ENCODE measurements at places on chromosomes 12 and 14. TPM values are rescaled to one million over a fixed set of nuclear protein-coding genes. Genes with fewer than 3 reads are reported as not detected.
A peak's percentile ranks its signal among the peaks of the same experiment; 100 is the strongest.

DNA sequence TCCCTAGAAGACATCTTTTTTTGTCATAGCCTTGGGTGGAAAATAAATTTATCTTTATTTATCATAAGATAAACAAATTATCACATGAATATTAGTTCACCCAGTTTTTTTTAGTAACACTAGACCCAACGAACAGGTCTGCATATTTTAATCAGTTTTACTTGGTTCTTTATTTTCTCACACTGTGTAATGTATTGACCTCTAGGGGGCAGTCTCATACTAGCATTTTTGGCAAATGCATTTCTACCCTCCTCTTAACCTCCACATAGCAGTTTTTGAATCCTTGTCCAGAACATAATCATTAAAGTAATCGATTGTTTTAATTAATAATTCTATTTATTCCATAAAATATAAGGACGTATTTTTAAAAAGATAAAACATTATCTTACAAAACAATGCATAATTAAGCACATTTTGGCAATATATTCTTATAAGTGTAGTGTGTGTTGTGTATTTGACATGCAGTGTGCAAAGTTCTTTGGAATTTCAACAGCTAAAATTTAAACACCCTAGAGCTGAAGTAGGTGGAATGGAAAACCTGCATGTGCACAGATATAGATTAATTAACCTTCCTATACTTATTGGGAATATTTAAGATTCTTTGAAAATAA is 31.6 kb upstream of the PTPRQ start:
- no peaks in the 10 kb centered on the region for H3K27me3 ChIP-seq
- no peaks in the 10 kb centered on the region for H3K4me1 ChIP-seq
- H3K36me3 ChIP-seq: no peaks in the 10 kb centered on the region
- H3K4me3 ChIP-seq: no peak overlapping the region
- peak; percentile 34 for DNase-seq

GRCh38 chr12:59403259-59403932 is 192.4 kb upstream of the SLC16A7 start:
- peak; percentile 31 for DNase-seq
- no peak overlapping the region for H3K4me3 ChIP-seq
- no peak overlapping the region for H3K27ac ChIP-seq
- H3K36me3 ChIP-seq: no peaks in the 10 kb centered on the region

DNA sequence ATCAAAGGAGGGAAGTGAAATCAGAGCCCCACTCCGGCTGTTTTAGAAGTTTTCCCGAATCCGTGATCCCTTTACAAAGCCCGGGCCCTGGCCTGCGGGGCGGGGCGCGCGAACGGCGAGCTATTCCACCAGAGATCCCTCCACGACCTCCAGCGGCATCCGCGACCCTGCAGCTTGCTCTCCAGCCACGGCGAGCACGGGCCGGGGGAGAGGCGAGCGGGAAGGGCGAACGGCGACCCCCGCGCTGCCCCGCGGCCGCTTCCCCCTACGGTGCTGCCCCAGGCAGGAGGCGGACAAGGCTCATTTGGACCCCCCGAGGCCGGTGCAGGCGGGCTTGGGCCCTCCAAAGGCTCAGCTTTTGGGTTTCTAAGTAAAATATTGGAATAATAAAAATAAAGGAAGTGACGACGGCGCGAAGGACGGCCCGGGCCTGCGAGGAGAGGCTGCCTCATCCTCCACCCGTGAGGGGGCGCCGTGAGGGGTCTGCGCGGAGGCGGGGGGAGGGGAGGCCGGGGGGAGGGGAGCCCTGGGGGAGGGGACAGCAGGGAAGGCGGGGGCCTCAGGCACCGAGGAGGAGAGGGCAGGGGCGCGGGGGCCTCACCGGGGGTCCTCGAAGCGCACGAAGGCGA is 613 bp downstream of the SRSF9 start:
- no peaks in the 10 kb centered on the region for H3K27me3 ChIP-seq
- H3K4me3 ChIP-seq: peak overlapping the region; percentile 81
- peak overlapping the region; percentile 83 for H3K27ac ChIP-seq
- H3K4me1 ChIP-seq: peaks cover 9% of the 10 kb centered on the region
- no peak for DNase-seq
- H3K36me3 ChIP-seq: peaks cover 20% of the 10 kb centered on the region

GRCh38 chr12:132061197-132061596 is 82.9 kb downstream of the DDX51 start:
- DNase-seq: no peak
- H3K27me3 ChIP-seq: no peaks in the 10 kb centered on the region
- peaks cover 36% of the 10 kb centered on the region for H3K36me3 ChIP-seq

NGB gene
- total RNA-seq: not detected

RERG gene
- total RNA-seq: not detected

ANO6 gene
- 111 TPM for total RNA-seq

GRCh38 chr12:59742841-59743240 is 147.0 kb downstream of the SLC16A7 start:
- no peak overlapping the region for H3K27ac ChIP-seq
- H3K36me3 ChIP-seq: no peaks in the 10 kb centered on the region
- no peaks in the 10 kb centered on the region for H3K27me3 ChIP-seq
- no peaks in the 10 kb centered on the region for H3K4me1 ChIP-seq
- peak; percentile 66 for DNase-seq

GRCh38 chr12:65649126-65649525 is 175.2 kb upstream of the HMGA2 start:
- DNase-seq: peak; percentile 100
- H3K27me3 ChIP-seq: no peaks in the 10 kb centered on the region
- H3K4me3 ChIP-seq: no peak overlapping the region
- H3K4me1 ChIP-seq: peaks cover 21% of the 10 kb centered on the region

GRCh38 chr14:34470319-34470718 is 8.3 kb upstream of the SPTSSA start:
- no peak overlapping the region for H3K27ac ChIP-seq
- H3K4me1 ChIP-seq: no peaks in the 10 kb centered on the region
- H3K4me3 ChIP-seq: no peak overlapping the region
- no peak for DNase-seq
- H3K36me3 ChIP-seq: no peaks in the 10 kb centered on the region

DNA sequence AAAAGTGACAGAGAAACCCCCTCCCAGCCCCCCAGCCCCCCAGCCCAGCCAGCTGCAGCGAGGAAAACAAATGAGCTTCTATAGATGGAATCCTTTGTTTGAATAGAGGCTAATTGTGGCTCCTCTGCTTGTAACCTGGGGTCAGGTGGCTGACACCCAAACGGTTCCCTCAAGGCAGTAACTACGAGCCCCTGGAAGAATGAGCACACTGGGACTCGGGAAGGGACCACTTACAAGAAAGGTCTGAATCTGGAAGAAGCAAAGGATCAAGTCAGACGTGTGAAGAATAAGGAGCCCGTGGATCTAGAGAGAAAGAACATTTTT is 108.7 kb upstream of the FUT8 start:
- H3K4me1 ChIP-seq: peaks cover 11% of the 10 kb centered on the region
- DNase-seq: peak; percentile 12
- H3K4me3 ChIP-seq: no peak overlapping the region

KCNC2 gene
- not detected for total RNA-seq

- H3K36me3 ChIP-seq: no peaks in the 10 kb centered on the region
- no peak overlapping the region for H3K27ac ChIP-seq
- no peak for DNase-seq
- no peak overlapping the region for H3K4me3 ChIP-seq
These were observed 3.8 kb downstream of the PLEKHG7 start for GRCh38 chr12:92706594-92706993.

GRCh38 chr14:94225460-94226378 is 51.6 kb downstream of the PPP4R4 start:
- no peak overlapping the region for H3K27ac ChIP-seq
- no peak overlapping the region for H3K4me3 ChIP-seq
- no peak for DNase-seq
- no peaks in the 10 kb centered on the region for H3K4me1 ChIP-seq
- no peaks in the 10 kb centered on the region for H3K36me3 ChIP-seq
- H3K27me3 ChIP-seq: no peaks in the 10 kb centered on the region

- DNase-seq: no peak
- H3K27ac ChIP-seq: no peak overlapping the region
- H3K4me3 ChIP-seq: no peak overlapping the region
- no peaks in the 10 kb centered on the region for H3K36me3 ChIP-seq
- no peaks in the 10 kb centered on the region for H3K27me3 ChIP-seq
These were observed 86.6 kb upstream of the TRAF3 start for GRCh38 chr14:102690509-102691286.

C14orf132 gene
- total RNA-seq: 14.0 TPM

GRCh38 chr12:99049774-99050173 is 404.7 kb downstream of the APAF1 start:
- no peak overlapping the region for H3K4me3 ChIP-seq
- no peak for DNase-seq
- no peaks in the 10 kb centered on the region for H3K36me3 ChIP-seq
- peaks cover 4% of the 10 kb centered on the region for H3K4me1 ChIP-seq

CAPZA3 gene
- not detected for total RNA-seq

RPGRIP1 gene
- not detected for total RNA-seq

SERPINA3 gene
- 1.3 TPM for total RNA-seq

CRACR2A gene
- 0.96 TPM for total RNA-seq

DNA sequence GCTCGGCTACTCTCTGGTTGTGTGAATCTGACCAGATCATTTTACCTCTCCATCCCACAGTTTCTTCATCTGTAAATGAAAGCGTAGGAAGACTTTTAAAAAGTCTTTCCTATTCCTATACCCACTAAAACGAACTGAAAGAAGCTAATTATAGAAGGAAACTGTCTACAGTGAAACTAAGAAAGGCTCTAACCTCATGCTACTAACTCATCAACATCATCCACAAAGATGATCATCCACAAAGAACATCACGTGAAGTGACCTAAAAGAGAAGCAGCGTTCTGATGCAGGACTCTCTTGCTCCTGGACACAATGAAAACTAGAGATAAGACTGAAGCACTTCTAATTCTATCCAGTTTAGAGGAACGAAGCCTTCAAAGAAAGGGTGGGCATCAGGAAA is 58.5 kb upstream of the OSBPL8 start:
- no peaks in the 10 kb centered on the region for H3K4me1 ChIP-seq
- H3K27me3 ChIP-seq: no peaks in the 10 kb centered on the region
- no peak for DNase-seq

DNA sequence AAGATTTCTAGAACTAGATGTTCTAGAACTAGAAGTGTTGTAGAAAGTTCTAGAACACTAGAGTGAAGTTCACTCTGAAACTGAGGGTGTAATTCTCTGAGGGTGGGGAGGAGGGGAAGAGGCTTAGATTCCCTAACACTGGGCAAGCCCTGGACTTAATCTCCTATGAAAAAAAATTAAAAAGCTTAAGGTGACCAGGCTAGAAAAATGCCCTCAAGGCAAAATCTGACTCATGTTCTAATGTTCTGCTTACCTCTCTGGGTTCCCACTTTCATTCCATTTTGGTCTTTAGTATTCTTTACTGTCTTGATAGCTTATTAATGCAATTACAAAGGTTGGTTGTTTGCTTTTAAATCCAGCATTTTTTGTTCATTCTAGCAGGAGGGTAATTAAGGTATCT is 101.5 kb downstream of the KICS2 start:
- H3K4me1 ChIP-seq: no peaks in the 10 kb centered on the region
- no peaks in the 10 kb centered on the region for H3K27me3 ChIP-seq
- DNase-seq: no peak
- H3K4me3 ChIP-seq: no peak overlapping the region

DNA sequence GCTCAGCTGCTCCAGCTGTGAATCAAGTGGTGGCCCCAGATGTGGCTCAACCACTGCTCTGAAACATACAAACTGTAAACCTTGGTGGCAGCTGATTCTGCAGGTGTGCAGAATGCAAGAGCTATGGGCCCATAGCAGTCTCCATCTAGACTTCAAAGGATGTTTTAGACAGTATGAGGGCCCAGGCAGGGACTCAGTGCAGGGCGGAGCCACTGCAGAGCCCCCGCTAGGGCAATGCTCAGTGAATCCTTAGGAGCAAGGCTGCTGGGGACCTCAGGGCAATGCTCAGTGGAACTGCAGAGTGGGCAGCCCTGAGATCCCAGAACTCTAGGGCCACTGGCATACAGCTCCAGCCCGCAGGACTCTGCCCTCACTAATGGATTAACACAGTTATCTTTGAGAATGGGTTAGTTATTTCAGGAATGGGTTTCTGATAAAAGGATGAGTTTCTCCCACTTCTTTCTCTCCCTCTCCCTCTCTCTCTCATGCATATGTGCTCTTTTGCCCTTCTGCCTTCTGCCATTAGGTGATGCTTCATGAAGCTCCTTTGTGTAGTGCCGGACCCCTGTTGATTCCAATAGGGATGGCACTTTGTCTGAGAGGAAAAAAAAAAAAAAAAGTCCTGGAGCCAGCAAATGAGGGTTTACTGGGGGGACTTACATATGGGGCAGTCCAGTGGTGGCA is 48.4 kb upstream of the JDP2 start:
- no peak for DNase-seq
- H3K4me1 ChIP-seq: no peaks in the 10 kb centered on the region
- no peak overlapping the region for H3K4me3 ChIP-seq
- H3K27ac ChIP-seq: no peak overlapping the region

GRCh38 chr12:46472893-46473633 is 100.5 kb upstream of the SLC38A2 start:
- H3K27me3 ChIP-seq: no peaks in the 10 kb centered on the region
- peak overlapping the region; percentile 76 for H3K27ac ChIP-seq
- peak; percentile 66 for DNase-seq
- H3K36me3 ChIP-seq: no peaks in the 10 kb centered on the region
- H3K4me1 ChIP-seq: peaks cover 43% of the 10 kb centered on the region

DNA sequence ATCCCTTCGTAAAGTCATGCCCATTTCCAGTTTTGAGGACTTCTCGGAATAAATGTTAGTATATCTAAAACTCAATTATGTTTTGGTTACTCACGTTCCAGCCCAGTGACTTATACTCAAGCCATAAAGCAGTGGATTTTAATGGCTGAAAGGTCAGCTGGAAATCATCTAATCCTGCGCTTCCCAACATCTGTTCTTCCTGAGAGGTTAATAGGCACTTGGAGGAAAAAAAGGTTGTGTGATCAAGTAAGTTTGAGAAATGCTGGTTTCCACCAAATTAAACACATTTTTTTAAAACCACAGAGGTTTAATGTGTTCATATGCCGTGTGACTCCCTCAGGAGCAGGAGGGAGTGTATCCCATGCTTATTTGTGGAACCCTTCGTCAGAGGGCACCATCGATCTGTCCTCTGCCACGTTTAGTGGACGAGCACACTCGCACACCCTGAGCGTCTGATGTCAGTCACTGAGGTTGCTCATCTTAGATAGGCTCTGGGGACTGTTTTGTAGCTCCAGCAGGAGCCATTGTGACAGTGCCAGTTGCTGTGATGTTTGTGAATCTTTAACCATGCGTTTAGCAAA is 41.4 kb downstream of the FBXL14 start:
- H3K4me3 ChIP-seq: no peak overlapping the region
- peak; percentile 18 for DNase-seq
- H3K36me3 ChIP-seq: no peaks in the 10 kb centered on the region
- peaks cover 3% of the 10 kb centered on the region for H3K4me1 ChIP-seq

DNA sequence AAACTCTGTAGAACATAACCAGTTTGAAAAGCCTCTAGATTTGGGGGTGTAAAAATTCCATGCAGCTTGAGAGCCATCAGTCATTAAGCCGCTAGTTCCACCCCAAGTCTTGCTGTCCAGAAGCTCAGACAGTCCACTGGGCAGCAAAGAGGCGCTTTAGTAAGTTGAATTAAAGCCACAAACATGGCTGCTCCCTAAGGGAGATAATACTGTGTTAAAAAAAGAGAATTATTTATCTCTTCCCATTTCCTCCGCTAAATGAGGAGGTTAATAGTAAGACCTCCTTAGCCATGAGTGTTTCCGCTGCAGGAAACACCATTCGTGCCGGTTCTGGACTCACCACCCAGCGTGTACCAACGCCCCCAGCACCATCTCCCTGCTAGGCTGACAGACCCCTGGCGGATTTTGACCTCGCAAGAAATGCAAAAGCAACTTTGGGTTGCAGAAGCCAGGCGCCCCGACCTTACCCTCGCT is 536 bp downstream of the TM7SF3 start:
- H3K27ac ChIP-seq: peak overlapping the region; percentile 24
- H3K4me1 ChIP-seq: peaks cover 11% of the 10 kb centered on the region
- peak; percentile 20 for DNase-seq
- peak overlapping the region; percentile 91 for H3K4me3 ChIP-seq
- H3K36me3 ChIP-seq: no peaks in the 10 kb centered on the region

LRRC43 gene
- 0.72 TPM for total RNA-seq

Measured in astrocyte (in vitro differentiated cells and primary cell).